Activated CD8-positive, alpha-beta T cell treated with anti-CD3 and anti-CD28 coated beads, Interleukin-2, amount 10 ng/mL, durations not matched to agents 7 days and 5 days (primary cell): ENCODE measurements at places on chromosomes 7 and 10. TPM values are rescaled to one million over a fixed set of nuclear protein-coding genes. Genes with fewer than 3 reads are reported as not detected.

- no peak overlapping the region for H3K27ac ChIP-seq
- H3K4me1 ChIP-seq = no peaks in the 10 kb centered on the region
- H3K4me3 ChIP-seq = no peak overlapping the region
- H3K36me3 ChIP-seq = peaks cover 44% of the 10 kb centered on the region
Measured at GRCh38 chr10:103877861-103878260, 22.5 kb upstream of the SH3PXD2A start.

Gene HOXA10
- total RNA-seq = not detected

- no peaks in the 10 kb centered on the region for H3K27me3 ChIP-seq
- H3K4me1 ChIP-seq = no peaks in the 10 kb centered on the region
- no peaks in the 10 kb centered on the region for H3K36me3 ChIP-seq
- H3K4me3 ChIP-seq = no peak overlapping the region
Measured at GRCh38 chr7:81150951-81151361, 232.1 kb upstream of the SEMA3C start.

DNA sequence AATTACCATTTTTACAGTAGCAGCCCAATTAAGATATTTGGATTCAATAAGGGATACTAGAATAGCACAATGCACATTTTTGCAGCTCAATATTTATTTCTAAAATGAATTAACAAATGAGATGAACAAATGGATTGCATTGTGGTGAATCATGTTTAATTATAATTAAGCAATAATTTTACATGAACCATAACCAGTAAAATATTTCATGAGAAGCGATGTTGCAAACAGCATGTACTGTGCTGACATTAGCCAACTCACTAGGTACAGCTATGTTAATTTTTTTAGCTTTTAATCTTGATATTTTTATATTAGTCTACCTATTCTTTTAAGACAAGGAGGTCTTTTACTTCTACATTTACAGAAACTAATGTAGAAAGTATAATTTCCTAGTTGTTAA, 399.1 kb upstream of the AKR1E2 start:
- no peak for DNase-seq
- no peaks in the 10 kb centered on the region for H3K36me3 ChIP-seq
- H3K27ac ChIP-seq = no peak overlapping the region
- no peaks in the 10 kb centered on the region for H3K4me1 ChIP-seq

Gene TMEM196
- total RNA-seq = not detected

- H3K36me3 ChIP-seq = no peaks in the 10 kb centered on the region
- no peak overlapping the region for H3K4me3 ChIP-seq
- no peaks in the 10 kb centered on the region for H3K27me3 ChIP-seq
- no peak for DNase-seq
- H3K4me1 ChIP-seq = no peaks in the 10 kb centered on the region
- no peak overlapping the region for H3K27ac ChIP-seq
Measured at GRCh38 chr7:16484453-16485158, 19.1 kb upstream of the SOSTDC1 start.

Gene PPP1R17
- not detected for total RNA-seq

DNA sequence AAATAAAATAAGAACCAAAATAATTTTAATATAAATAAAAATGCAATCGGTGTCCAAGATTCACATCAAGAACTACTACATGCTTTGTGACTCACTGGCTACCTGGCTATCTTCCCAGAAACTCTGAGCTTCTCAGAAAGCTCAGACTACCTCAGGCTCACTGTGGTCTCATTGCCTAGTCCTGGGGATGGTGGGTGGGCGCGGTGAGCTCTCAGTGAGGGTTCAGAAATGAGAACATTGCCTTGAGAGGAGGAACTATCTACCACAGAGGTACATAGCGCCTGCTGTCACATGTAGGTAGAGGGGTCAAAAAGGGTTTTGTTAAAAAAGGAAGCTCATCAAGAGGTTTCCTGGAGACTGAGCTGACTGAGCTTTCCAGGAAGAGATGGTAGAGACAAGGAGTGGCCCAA, 108.0 kb downstream of the WDFY4 start:
- H3K27me3 ChIP-seq = peaks cover 15% of the 10 kb centered on the region
- DNase-seq = peak; percentile 48
- no peak overlapping the region for H3K27ac ChIP-seq
- no peak overlapping the region for H3K4me3 ChIP-seq
- peaks cover 26% of the 10 kb centered on the region for H3K4me1 ChIP-seq

- H3K27me3 ChIP-seq = peaks cover 22% of the 10 kb centered on the region
- no peaks in the 10 kb centered on the region for H3K36me3 ChIP-seq
- peaks cover 4% of the 10 kb centered on the region for H3K4me1 ChIP-seq
- no peak for DNase-seq
- H3K27ac ChIP-seq = no peak overlapping the region
Measured at GRCh38 chr10:43220657-43221418, 46.0 kb downstream of the RASGEF1A start.

DNA sequence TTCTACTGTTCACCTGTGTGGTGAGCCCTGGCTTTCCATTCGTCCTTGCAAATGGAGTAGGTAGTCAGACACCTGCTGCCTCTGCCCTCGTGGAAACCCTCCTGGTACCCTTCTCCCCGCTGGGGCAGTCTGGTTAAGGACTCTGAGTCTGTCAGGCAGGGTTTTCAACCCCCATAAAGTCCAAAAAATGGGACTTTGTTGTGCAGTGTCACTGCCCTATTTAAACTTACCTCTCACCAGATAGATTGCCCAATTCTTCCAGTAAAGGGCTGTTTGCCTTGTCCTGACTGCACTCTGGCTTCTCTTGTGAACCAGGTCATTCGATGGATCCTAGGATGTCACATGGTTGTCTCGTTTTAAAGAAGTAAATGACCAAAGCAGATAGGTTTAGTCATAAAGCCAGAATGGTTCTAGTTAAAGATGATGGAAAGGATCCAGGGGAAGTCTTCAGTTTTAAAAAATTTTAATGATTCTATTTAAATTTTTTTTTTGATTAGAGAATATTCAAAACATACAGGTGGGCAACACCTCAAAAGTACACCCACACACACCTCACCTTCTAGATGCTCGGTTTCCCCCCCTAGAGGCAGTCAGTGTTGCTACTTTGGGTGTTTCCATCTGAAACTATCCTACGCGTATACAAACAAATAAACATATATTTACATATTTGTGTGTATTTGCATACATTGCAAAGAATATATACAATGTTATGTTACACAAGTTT, 22.0 kb downstream of the TMEM176B start:
- peaks cover 24% of the 10 kb centered on the region for H3K27me3 ChIP-seq
- DNase-seq = no peak
- H3K4me3 ChIP-seq = no peak overlapping the region
- no peaks in the 10 kb centered on the region for H3K36me3 ChIP-seq
- H3K27ac ChIP-seq = no peak overlapping the region

- no peaks in the 10 kb centered on the region for H3K4me1 ChIP-seq
- H3K27me3 ChIP-seq = peaks cover 3% of the 10 kb centered on the region
- DNase-seq = no peak
- H3K4me3 ChIP-seq = no peak overlapping the region
- H3K36me3 ChIP-seq = no peaks in the 10 kb centered on the region
Measured at GRCh38 chr7:32075612-32076011, 5.4 kb upstream of the PDE1C start.
